CD4-positive, alpha-beta T cell treated with Interleukin-4 for 4 hours (primary cell): ENCODE measurements at places on chromosomes 5 and 9.

GRCh38 chr5:129748913-129749880, 1.3 kb downstream of the MINAR2 start:
- DNase-seq = no peak

GRCh38 chr5:61069150-61069549, 93.1 kb downstream of the SMIM15 start:
- no peak for DNase-seq

GRCh38 chr5:180810959-180811622, 8.5 kb upstream of the MGAT1 start:
- no peak for DNase-seq

DNA sequence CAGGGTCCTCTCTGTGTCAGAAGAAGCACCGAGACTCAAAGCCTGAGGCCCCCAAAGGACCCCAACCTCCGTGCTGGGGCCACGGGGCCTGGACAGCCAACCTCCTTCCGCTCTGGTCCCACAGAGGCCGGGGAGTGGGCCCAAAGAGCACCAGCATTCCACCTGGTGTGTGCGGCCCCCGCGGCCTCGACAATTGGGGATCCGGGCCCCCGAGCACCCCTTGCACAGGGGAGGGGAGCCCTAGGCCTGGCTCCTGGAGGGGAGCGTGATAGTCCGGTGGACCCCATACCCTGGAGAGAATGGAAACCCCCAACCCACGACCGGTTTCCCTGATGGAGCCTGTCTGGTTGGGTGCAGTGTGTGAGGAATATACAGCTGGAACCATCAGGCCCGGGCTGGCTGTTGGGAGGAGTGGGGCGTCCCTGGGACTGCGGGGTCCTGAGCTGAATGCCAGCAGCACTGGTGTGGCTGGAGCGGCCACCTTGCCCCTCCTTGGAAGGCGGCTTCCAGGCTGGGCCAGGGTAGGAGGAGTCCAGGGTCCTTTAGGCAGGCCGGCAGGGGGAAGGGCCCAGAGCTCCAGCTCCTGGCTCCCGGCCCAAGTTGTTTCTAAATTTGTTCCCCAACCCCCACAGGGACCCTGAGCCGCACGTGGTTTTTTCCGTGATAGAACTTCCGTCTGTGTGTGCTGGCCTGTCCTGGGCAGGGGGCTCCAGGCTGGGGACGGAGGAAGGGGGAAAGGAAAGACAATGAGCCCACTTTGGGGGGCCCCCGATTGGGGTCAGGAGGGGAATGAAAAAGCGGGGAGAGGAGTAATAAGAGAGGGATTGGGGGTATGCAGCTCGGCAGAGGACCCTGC, 825 bp upstream of the TOR4A start:
- no peak for DNase-seq

DNA sequence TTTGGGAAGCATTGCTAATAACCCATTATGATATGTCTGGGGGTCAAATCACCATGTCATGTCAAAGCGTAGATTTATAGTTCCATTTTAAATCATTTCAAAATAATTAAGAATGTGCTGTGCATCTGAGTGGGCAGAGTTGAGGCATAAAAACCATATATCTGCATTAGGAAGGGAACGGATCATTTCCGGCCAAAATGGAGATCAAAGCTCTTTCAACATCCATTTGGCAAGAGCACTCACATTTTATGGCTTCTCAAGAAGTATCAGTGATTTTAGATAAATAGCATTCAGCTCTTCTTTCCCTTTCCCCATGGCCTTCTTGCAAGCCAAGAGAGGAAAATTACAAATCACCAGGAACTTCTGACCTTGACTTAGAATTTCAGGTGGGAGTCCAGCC, 89.9 kb downstream of the HSPA4 start:
- no peak for DNase-seq

GRCh38 chr9:34701023-34701768, 8.7 kb downstream of the CCL21 start:
- DNase-seq = peak; percentile 68
